ENCODE measurements at places on chromosomes 2 and 18.

DNA sequence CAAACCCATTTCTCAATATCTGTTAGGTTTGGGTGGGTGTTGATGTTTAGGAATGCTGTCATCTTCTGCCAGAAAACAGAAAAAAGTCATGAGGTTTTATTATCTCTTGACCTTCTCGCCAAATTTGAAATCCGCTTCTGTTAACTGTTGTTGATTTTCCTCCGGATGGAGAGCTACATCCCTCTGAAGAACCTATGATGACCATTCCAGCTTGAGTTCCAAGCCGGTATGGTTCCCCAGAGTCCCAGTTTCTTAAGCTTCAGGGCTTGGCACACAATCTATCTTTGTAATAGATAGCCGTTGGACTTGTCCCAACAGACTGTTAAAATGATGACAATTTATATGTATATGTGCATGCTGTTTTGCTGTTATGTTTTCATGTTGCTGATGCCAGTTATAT is 1201.0 kb downstream of the LRP1B start:
- DNase-seq = no peak

GRCh38 chr18:11548916-11549551 is 60.4 kb upstream of the SLC35G4 start:
- no peak for DNase-seq

GRCh38 chr2:198657512-198658121 is 800.1 kb downstream of the SATB2 start:
- DNase-seq = no peak

DNA sequence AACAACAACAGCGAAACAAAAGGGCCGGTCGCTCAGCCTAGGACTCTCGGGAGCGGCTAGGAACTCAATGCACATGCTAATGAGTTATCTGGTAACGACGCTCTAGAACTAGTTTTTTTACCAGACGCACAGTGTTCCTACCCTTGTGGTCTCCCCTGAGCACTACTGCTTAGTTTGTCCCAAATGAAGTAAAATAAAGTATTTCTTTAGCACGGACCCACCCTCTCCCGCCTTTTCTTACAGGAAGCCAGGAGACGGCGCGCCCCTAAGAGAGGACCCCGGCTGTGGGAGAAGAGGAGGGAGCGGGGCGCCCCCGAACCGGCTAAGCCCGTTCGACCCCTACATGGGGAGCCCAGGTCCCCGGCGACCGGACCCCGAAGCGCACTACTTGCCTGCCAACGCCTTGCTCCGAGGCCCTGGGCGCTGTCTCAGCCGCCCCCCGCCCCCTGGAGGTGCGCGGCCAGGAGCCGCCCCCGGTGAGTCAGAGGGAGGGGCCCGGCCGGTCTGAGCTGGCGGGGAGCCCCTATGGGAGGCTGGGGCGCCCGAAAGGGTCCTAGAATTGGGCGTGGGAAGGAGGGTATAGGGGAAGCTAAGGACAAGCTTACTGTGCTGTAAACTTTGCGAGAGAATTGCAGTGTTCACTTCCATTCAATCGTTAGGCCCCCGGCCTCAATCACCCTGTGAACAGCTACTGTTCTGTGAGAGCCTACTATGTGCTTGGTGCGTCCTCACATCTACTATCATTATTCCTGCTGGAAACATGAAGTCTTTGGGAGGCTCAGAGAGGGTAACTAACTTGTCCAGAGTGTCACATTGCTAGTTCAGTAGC is 3.6 kb upstream of the CAPG start:
- DNase-seq = no peak

DNA sequence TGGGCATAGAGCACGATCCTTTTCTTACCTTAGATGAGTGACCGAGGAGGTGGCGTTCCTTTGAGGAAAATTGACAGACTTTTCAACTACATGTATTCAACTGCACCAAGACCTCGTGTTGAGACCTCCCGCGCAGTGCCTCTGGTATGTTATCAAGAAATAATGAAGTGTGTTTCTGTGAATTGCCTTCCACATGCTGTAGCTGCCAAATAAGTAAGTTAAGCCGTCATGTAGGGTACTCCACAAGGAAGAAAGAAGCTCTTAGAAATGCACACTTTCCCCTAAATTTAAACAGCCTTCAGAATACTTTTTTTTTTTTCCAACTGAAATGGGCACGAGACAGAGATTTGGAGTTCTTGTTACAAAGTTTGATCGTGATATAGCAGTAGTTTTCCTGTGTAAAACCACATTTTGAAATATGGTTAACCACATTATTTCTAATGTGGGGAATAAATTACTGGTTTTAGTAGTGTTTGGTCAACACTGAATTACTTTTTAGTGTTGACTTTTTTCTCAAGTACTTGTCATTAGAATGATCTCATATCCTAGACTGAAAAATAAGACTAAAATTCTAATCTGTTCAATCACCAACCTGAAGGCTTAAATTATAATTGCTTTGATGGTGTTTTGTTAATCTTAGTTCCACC is 30.5 kb downstream of the PDK1 start:
- no peak for DNase-seq

- no peak for DNase-seq
Measured at GRCh38 chr2:96207774-96208142, 869 bp downstream of the STARD7 start.

DNA sequence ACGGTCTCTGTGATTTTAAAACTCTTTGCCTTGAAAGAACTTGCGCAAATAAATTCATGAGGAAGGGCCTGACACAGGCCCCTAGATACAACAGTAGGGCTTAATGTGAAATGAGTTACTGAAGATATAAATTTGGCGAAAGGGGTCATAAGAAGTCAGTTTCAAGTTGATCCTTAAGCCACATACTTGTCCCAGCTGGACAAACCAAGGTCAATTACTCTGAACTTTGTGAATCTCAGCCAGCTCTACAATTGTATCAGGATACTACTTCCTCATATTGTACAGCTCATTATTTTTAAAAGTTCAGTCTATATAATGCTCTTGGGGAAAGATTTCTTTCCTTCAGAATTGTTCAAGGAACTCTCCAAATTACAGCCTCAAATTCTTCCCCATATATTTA is 432.8 kb downstream of the METTL4 start:
- no peak for DNase-seq

DNA sequence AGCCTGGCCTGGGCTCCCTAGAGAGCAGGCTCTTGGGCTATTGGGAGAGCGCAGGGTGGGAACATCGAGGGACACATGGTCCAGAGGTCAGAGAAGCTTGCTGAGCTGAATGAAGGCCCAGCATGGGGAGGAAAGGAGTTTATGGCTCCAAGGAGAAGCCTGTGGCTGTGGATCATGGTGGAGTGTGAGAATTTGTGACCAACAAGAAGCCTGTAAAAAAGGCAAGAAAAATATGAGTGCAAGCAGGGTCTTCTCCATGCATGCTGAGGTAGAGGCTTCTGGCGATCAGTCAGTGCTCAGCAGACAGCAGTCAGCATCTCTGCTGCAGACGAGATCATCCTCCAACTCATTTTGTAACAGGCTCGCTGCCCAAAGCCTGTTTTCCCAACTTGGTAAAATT is 1.3 kb upstream of the SCYGR3 start:
- no peak for DNase-seq

DNA sequence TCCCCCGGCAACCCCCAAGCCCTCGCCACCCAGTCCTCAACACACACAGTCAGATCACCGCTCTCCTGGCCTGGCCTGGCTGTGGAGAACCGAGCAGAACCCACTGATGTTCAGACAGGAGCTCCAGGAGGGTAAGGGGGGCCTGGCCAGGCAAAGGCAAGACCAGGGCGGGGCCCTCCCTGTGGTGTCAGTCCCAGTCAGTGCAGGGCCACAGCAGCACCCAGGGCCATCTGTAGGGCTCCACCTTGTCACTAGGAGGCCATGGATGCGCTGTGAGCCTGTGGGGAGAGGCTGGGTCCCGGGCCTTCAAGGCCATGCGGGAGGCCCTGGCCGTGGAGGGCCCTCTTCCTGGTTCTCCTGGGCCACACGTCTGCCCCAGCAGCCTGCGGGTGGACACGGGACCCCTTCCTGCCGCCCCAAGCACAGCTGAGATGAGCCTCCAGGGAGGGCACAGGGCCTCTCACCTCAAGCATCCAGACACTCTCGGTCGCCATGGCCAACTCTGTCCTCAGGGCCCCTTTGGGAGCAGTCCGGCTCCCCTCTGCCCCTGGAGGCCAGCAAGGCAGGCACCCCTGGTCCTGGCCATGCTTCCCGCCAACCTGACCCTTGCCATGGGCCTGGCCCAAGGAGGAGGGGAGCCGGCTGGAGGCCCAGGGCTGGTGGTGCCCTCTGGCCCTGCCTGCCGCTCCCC is 2.0 kb downstream of the ANO7 start:
- DNase-seq = no peak

GRCh38 chr2:113370030-113370429 is 67.5 kb upstream of the ZNG1B start:
- no peak for DNase-seq

- no peak for DNase-seq
Measured at GRCh38 chr2:64036034-64036705, 16.9 kb upstream of the VPS54 start.

GRCh38 chr2:138013639-138014038 is 49.4 kb downstream of the HNMT start:
- DNase-seq = no peak

GRCh38 chr2:150522269-150522668 is 34.8 kb upstream of the RND3 start:
- DNase-seq = no peak

DNA sequence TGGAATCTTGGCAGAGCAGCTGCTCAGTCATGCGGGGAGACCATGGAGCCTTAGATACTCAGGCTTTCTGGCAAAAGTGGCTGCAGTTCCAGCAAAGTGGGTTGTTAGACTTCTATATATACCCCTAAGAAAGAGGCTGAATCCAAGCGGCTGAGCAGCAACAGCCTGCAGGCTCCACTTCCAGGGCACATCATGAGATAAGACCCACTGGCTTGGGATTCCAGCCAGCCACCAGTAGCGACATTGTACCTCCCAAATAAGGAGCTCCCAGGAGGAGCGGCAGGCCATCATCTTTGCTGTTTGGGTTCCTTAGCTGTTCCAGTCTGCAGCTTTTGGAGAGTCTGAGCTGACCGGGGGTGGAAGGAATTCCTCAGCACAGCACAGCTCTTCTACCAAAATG is 150.3 kb upstream of the ST6GAL2 start:
- no peak for DNase-seq

- no peak for DNase-seq
Measured at GRCh38 chr18:79737426-79737825, 57.8 kb downstream of the CTDP1 start.

- no peak for DNase-seq
Measured at GRCh38 chr18:50658601-50659000, 98.7 kb downstream of the MAPK4 start.

DNA sequence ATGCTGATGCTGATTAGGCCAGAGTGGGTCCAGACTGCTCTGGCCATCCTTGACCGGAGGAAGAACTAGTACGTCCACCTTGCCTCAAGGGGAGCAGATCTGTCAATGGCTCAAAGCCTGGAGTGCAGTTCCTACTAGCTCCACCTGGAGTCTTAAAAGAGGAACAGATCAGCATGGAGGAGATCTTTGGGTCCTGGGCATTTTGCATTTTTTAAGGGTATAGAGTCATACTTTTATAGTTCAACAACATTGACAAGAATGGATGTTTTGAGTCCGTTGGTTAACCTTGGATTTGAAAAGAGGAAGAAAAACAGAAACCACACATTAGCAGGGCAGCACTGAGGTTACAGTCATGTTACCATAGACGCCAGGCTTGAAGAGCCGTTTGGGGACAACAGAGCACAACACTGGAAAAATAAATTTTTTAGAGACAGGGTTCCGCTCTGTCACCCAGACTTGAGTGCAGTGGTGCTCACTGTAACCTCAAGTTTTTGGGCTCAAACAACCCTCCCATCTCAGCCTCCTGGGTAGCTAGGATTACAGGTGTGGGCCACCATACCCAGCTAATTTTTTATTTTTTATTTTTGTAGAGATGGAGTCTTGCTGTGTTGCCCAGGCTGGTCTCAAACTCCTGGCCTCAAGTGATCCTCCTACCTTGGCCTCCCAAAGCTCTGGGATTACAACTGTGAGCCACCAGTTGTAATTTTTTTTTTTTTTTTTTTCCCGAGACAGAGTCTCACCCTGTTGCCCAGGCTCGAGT is 78.5 kb downstream of the PRKCE start:
- no peak for DNase-seq

- DNase-seq = no peak
Measured at GRCh38 chr2:105490204-105490603, 91.4 kb upstream of the FHL2 start.

- DNase-seq = no peak
Measured at GRCh38 chr2:233761040-233761769, 1.1 kb downstream of the UGT1A1 start.

- no peak for DNase-seq
Measured at GRCh38 chr2:133266041-133266925, 302.0 kb downstream of the NCKAP5 start.

GRCh38 chr2:20600756-20601325 is 50.1 kb downstream of the HS1BP3 start:
- no peak for DNase-seq

GRCh38 chr2:196934672-196935071 is 8.2 kb upstream of the PGAP1 start:
- no peak for DNase-seq

DNA sequence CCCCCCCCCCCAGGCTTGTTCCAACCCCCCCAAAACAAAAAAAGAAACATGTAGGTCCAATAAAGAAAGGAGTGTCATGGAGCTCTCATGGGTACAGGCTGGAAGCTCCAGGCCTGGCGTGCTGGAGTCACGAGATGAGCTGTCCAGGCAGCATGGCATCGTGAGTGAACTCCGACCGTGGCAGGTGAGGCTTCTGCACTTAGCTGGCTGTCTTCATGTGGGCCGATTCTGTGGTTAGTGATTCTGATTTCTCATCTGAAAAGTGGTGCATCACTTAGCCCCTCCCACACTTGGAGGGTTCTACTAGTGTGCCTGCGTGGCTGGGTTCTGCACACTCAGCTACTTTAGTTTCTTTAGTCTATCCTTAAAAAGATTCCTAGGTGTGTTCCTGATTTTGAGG is 126.4 kb upstream of the MGAT5 start:
- DNase-seq = peak; percentile 38

- DNase-seq = no peak
Measured at GRCh38 chr2:162581959-162582798, 238.2 kb downstream of the GCA start.

GRCh38 chr2:101710471-101711318 is 13.2 kb downstream of the MAP4K4 start:
- DNase-seq = no peak

DNA sequence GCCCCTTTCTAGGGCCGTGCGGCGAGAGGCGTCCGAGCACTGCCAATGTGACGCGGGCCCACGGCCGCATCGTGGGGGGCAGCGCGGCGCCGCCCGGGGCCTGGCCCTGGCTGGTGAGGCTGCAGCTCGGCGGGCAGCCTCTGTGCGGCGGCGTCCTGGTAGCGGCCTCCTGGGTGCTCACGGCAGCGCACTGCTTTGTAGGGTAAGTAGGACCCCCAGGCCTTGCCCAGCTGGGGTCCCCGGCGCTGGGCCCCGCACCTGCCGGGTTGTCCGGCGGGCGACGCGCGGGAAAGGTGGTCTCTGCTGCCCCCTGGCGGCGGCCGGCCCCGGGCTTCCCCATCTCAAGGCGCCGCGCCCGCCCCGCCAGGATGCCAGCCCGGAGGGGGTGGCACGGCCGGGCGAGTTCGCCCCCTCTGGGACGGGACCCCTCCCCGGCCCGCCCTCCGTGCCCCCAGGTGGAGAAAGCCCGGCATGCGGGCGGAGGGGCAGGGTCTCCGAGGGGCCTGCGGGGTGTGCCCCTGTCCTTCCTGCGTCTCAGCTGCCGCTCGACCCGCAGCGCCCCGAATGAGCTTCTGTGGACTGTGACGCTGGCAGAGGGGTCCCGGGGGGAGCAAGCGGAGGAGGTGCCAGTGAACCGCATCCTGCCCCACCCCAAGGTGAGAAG is 1.9 kb downstream of the PRSS56 start:
- DNase-seq = peak; percentile 32
